Activated CD4-positive, alpha-beta T cell treated with anti-CD3 and anti-CD28 coated beads, Interleukin-2, amount 10 ng/mL, durations not matched to agents 7 days and 5 days (primary cell): ENCODE measurements at places on chromosomes 4 and X. TPM values are rescaled to one million over a fixed set of nuclear protein-coding genes. Genes with fewer than 3 reads are reported as not detected.

- no peaks in the 10 kb centered on the region for H3K4me1 ChIP-seq
- no peak overlapping the region for H3K27ac ChIP-seq
- no peaks in the 10 kb centered on the region for H3K27me3 ChIP-seq
- H3K36me3 ChIP-seq = no peaks in the 10 kb centered on the region
- DNase-seq = no peak
- no peak overlapping the region for H3K4me3 ChIP-seq
Measured at GRCh38 chr4:11182586-11183355, 245.9 kb downstream of the HS3ST1 start.

- H3K36me3 ChIP-seq = no peaks in the 10 kb centered on the region
- peak overlapping the region; percentile 70 for H3K4me3 ChIP-seq
- peak; percentile 50 for DNase-seq
- no peaks in the 10 kb centered on the region for H3K27me3 ChIP-seq
- peaks cover 25% of the 10 kb centered on the region for H3K4me1 ChIP-seq
- peak overlapping the region; percentile 95 for H3K27ac ChIP-seq
Measured at GRCh38 chrX:49308604-49309269, 5.3 kb downstream of the GAGE10 start.

- no peaks in the 10 kb centered on the region for H3K4me1 ChIP-seq
- H3K27me3 ChIP-seq = peaks cover 9% of the 10 kb centered on the region
- no peak for DNase-seq
- H3K4me3 ChIP-seq = no peak overlapping the region
- no peak overlapping the region for H3K27ac ChIP-seq
Measured at GRCh38 chr4:55116450-55116849, 8.9 kb downstream of the KDR start.

GRCh38 chrX:124475358-124475757 is 129.0 kb downstream of the SH2D1A start:
- H3K27ac ChIP-seq = no peak overlapping the region
- H3K36me3 ChIP-seq = no peaks in the 10 kb centered on the region
- no peaks in the 10 kb centered on the region for H3K4me1 ChIP-seq
- no peak overlapping the region for H3K4me3 ChIP-seq
- DNase-seq = no peak
- H3K27me3 ChIP-seq = no peaks in the 10 kb centered on the region

GRCh38 chr4:184250795-184251669 is 33.4 kb upstream of the ENPP6 start:
- peaks cover 7% of the 10 kb centered on the region for H3K4me1 ChIP-seq
- H3K4me3 ChIP-seq = no peak overlapping the region
- no peak overlapping the region for H3K27ac ChIP-seq
- no peaks in the 10 kb centered on the region for H3K36me3 ChIP-seq
- DNase-seq = peak; percentile 38
- peaks cover 6% of the 10 kb centered on the region for H3K27me3 ChIP-seq

Gene GAGE12H
- total RNA-seq = not detected
